Activated CD8-positive, alpha-beta memory T cell treated with anti-CD3 and anti-CD28 coated beads, Interleukin-2, amount 10 ng/mL, durations not matched to agents 7 days and 5 days (primary cell): ENCODE measurements at places on chromosomes 16 and 17. TPM values are rescaled to one million over a fixed set of nuclear protein-coding genes. Genes with fewer than 3 reads are reported as not detected.

CFAP119 gene
- 4.1 TPM for total RNA-seq

YPEL2 gene
- 9.9 TPM for total RNA-seq

PPP1R27 gene
- not detected for total RNA-seq

DNA sequence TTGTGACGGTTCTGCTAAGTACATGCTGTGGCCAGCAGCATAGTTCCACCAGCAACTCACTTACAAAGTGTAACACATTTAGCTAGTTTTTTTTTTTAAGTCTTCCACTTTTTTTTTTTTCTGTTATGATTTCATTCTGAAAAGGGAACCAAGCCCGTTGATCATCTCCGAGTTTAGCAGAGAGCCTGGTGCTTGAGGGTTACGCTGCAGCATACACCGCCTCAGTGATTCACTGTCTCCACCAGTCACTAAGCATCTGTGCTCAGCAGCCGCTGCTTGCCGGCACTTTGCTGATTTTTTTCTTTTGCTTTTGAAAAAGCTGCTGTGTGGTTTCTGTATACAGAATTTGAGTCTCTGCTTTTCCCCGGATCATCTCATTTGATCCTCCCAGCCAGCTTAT lies 194.5 kb upstream of the CDH13 start:
- H3K36me3 ChIP-seq, result no peaks in the 10 kb centered on the region
- H3K4me1 ChIP-seq, result no peaks in the 10 kb centered on the region
- no peak overlapping the region for H3K4me3 ChIP-seq
- H3K27me3 ChIP-seq, result no peaks in the 10 kb centered on the region
- no peak overlapping the region for H3K27ac ChIP-seq
- no peak for DNase-seq
